ENCODE measurements at places on chromosomes 2 and 18.
A peak's percentile ranks its signal among the peaks of the same experiment; 100 is the strongest.

DNA sequence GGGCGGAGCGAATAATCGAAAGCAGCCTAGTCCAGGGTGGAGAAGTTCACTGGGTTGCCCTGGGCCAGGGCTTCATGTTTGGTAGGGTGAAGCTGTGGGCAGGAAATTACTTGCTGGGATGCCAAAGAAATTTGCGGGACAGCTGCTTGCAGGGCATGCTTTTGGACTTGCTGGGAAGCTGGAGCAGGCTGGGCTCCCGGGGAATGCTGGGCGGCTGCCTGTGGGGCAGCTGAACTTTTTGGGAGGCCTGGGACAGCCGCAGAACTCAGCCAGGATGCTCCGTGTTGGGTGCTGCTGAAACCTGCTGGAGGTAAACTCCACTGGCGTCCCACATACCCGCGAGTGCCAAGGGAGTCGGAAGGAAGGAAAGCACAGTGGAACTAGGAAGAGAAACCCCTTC, 31.9 kb downstream of the ASB1 start:
- DNase-seq = no peak

DNA sequence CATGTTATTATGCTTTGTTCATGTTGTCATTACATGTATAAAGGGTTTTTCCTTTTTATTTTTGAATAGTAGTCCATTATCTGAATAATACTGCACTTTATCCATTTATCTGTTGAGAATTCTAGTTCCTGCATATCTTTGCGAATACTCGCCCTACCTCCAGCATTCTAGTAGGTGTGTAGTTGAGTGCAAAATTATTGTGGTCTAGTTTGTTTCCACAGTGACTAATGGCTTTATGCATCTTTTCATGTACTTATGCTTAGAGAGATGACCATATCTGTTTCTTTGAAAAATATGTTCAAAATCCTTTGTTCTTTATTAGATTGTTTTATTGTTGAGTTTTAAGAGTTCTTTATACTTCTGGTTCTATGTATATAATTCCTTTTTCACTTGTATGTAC, 48.8 kb downstream of the EIF5B start:
- DNase-seq = no peak

DNA sequence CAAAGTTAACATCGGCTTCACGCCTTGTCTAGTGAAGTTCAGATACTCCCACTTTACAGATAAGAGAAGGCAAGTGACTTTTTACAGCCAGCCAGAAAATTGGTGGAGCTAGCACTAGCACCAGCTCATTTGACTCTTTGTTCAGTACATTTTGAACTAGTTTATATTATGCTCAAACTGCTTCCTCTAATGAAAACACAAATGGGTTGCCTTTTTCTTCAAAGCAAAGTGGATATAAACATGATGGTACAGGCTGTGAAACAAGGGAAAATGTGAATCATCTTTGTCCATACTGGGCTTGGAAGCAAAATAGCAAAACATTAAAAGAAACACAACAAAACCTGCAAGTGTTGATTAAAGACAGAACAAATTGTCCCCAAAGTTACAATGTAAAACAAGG, 99.6 kb upstream of the LHCGR start:
- DNase-seq = no peak

- no peak for DNase-seq
Measured at GRCh38 chr2:80328159-80328571, 23.6 kb upstream of the LRRTM1 start.

DNA sequence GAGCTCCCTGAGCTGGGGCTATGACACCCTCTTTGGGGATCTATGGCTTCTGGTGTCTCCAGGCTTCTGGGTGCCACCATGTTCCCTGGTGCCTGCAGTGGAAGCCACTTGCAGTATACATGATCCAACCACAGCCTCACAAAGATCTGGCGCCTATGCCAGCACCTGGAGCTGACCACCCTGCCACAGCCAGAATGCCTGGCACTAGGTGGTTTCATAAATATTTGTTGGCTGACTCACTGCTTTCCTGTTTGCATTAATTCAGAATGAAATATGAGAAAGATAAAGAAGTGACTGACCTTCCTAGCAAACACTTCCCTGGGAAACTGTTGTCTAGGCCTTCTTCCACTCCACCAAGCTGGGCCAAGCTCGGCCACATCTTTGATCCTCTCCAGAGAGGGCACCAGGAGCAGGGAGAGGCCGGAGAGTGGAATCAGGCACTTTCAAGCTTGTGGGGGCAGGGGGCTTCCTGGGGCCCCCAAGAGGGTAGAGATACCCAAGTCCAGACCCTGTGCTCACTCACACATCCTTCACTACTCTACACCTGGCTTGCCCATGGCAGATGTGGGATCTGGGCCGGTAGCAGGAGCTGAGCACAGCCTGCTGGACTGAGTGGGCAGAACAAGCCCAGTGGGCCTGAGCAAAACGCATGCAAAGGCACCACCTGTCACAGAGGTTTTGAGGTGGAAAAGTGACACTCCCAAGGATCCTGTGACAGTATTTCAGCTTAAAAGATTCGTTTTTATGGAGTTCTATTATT, 565.7 kb downstream of the SLC4A3 start:
- no peak for DNase-seq

DNA sequence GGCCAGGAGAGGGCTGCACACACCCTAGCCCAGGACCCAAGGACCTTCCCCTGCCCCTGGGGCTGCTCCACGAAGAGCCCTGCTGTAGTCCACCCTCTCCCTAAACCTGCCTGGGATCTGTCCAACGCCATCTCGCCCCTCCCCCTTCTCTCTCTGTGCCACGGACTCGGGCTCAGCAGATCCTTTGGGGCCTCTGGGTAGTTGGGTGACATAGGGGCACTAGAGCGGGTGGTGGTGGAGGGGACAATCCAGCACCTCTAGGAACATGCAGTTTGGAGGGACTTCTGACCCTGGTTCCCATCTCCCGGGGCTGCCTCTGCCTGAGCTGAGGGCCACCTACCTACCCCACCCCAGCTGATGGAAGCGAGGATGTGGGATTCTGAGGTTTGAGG, 7.3 kb upstream of the CRYBA2 start:
- peak; percentile 73 for DNase-seq

- no peak for DNase-seq
Measured at GRCh38 chr18:58848685-58849084, 16.0 kb upstream of the ZNF532 start.

GRCh38 chr18:58761241-58761969, 90.1 kb downstream of the MALT1 start:
- DNase-seq = no peak

GRCh38 chr2:155250800-155251199, 552.3 kb downstream of the KCNJ3 start:
- peak; percentile 26 for DNase-seq

- DNase-seq = no peak
Measured at GRCh38 chr18:56565046-56565445, 73.3 kb downstream of the TXNL1 start.

- no peak for DNase-seq
Measured at GRCh38 chr2:83742117-83742782, 716.8 kb downstream of the SUCLG1 start.

DNA sequence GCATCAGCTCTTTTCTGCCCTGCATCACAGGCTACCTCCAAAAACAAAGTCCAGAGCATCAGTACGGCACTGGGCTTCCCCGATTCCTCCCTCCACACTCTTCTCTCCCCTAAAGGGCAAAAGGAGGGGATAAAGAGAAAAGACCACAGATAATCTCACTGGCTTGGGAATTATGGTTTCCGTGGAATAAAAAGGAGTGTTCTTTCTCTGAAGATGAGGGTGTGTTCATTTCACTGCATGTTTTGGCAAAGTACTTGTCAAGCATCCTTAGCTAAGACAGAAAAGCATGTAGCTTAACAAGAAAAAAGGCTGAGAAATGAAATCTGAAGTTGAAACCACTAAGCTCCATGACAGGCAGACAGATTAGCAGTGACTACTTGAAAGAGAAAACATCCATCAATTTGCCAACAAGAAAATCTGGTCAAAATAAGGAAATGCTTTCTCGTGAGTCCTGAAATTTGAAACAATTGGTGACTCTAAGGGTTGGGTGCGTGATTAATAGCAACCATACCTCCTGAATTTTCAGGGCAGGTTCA, 20.6 kb upstream of the DSG3 start:
- no peak for DNase-seq

GRCh38 chr2:12435430-12436222, 281.1 kb upstream of the TRIB2 start:
- no peak for DNase-seq

DNA sequence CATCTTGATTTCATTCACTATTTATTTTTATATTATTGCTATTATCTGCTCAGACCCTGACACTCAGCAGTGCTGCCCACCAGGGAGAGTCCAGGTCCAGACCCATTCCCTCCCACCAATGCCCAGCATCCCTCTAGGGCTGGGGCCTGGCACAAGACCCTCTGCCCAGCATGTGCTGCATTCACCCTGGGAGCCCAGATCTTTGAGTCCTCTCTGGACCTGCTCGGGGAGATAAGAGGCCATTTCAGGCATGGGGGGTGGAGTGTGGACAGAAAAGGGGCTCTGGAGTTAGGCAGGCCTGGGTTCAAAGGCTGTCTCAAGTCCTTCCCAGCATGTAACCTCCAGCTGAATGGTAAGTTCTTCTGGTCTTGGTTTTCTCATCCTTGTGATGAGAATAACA, 209.6 kb downstream of the CYP26B1 start:
- no peak for DNase-seq

GRCh38 chr18:62693659-62694058, 21.7 kb upstream of the PHLPP1 start:
- DNase-seq = no peak

GRCh38 chr2:180891360-180891759, 89.0 kb upstream of the UBE2E3 start:
- no peak for DNase-seq

GRCh38 chr2:112629823-112630222, 15.9 kb upstream of the SLC20A1 start:
- DNase-seq = no peak

DNA sequence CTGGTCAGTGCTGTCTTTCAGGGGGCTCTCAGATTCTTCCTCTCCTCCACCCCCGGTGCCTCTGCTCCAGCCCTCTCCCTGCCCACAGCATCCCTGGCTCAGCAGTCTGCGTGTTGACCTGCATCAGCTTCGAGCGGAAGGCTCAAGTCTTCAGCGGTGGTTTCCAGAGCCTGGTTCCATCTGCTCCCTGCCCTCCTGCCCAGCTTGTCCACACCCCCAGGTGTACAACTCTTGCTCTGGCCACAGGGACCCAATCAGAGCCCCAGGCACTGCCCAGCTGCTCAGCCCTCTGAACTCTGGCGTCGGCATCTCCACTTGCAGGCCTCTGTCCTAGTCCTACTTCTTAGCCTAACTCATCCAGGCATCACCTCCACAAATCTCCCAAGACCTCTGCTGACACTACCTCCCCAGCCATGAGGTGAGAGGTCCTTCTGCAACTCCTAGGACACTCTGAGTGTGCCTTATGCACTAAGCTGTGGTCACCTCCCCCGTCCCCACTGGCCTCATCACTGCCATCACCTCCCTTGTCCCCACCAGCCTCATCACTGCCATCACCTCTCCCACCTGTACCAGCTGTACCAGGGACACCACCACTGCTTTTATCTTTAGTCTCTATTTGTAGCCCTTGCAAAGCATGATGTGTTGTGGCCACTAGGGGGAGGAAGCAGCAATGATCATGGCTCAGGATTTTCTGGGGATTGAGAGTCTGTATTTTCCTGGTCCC, 60.9 kb downstream of the EDAR start:
- DNase-seq = peak; percentile 60

DNA sequence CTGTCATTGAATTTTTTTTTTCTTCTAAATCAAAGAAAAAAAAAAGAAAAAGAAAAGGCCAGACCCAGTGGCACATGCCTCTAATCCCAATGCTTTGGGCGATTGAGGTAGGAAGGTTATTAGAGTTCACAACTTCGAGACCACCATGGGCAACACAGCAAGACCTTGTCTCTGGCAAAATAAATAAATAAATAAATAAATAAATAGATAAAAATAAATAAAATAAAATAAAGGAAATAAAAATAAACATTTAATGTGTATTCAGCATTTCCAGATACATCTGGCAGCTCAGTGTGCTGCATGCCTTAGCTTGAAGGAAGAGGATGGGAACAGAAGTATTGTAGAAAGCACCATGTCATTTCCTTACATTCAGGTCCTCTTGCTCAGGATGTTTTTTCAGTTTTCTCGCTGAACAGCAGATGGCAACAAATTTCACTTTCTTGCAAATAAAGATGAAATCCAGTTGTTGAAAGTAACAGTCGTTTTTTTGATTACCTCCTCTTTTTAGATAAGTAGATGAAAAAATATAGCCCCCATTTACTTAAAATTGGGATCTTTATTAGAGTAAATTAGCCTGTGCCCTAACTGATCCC, 25.7 kb upstream of the FAM178B start:
- DNase-seq = peak; percentile 75

DNA sequence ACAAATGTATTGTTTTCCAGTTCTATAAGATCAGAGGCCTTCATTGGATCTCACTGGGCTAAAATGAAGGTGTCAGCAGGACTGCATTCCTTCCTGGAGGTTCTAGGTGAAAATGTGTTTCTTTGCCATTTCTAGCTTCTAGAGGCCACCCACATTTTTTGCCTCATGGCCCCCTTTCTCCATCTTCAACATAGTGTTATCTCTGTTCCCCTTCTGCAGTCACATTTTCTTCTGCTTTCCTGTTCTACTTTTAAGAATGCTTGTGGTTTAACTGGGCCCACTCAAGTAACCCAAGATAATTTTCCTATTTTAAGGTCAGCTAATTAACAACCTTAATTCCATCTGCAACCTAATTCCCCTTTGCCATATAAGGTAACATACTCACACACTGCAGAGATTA, 36.1 kb downstream of the METTL21A start:
- DNase-seq = no peak

GRCh38 chr18:46755315-46756024, 1.4 kb downstream of the ST8SIA5 start:
- DNase-seq = no peak

GRCh38 chr2:47109007-47109375, 46.1 kb downstream of the STPG4 start:
- DNase-seq = no peak

DNA sequence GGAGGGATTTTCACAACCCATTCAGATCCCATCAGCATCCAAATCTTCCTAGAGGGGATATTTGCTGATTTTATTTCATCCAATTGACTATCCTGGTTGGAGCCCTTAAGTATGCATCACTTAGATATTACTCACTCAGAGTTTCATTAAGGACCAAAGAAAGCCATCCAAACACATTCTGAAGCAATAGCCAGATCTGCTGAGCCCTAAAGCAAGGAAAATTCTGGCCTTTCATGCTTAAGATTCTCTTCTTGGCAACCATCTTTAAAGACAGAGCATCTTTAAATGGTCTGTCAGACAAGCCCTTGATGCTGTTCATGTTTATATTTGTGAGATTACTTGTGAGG, 40.9 kb upstream of the C1D start:
- no peak for DNase-seq

DNA sequence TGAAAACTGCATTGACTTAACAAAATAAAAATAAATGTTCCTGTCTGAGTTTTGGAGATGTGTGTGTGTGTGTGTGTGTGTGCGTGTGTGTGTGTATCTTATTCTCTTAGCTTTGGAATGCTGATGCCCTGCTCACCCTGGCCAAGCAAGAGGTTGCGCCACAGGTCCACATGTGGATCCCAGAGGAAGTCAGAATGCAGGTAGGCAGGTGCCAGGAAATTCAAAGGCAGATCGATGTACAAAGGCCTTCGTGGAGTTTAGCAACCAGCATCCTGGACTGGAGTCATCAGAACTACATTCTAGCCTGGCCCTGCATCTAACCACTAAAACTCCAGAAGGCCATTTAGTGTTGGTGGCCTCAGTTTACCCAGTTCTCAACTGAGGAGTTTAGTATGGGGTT, 12.4 kb downstream of the G6PC2 start:
- DNase-seq = no peak

GRCh38 chr18:63707816-63708215, 5.1 kb downstream of the SERPINB11 start:
- no peak for DNase-seq
